ENCODE measurements at places on chromosomes 13 and 19. TPM values are rescaled to one million over a fixed set of nuclear protein-coding genes. Genes with fewer than 3 reads are reported as not detected.

DNA sequence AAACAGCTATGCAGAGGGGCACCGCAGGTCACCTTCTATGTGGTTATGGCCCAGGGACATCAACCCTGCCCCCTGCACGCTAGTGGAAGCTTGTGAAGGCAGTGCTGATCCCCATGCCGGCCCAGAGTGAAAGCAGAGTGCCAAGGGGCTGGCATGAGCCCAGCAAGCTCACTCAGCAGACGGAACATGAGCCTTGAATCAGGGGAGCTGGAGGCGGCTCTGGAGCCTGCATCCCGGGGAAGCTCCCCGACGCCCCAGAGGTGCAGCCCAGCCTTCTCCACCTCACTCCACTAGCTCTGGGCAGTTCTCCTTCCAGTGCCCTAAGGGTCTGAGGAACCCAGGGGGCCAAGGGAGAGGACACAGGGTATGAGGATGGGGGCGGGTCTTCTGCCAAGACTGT, 19.0 kb upstream of the ISYNA1 start:
- H3K27me3 ChIP-seq = no peaks in the 10 kb centered on the region
- H3K27ac ChIP-seq = no peak overlapping the region
- no peak overlapping the region for H3K4me3 ChIP-seq

Gene NKPD1
- 0.06 TPM for total RNA-seq

- no peaks in the 10 kb centered on the region for H3K27me3 ChIP-seq
- no peak overlapping the region for H3K4me3 ChIP-seq
- H3K4me1 ChIP-seq = no peaks in the 10 kb centered on the region
- H3K36me3 ChIP-seq = no peaks in the 10 kb centered on the region
- no peak for DNase-seq
- no peak overlapping the region for H3K27ac ChIP-seq
Measured at GRCh38 chr19:55186080-55186479, 6.0 kb upstream of the SYT5 start.

Gene CBLC
- not detected for total RNA-seq

GRCh38 chr13:111295886-111296285, 24.6 kb upstream of the TEX29 start:
- DNase-seq = no peak
- H3K4me3 ChIP-seq = no peak overlapping the region
- H3K4me1 ChIP-seq = no peaks in the 10 kb centered on the region

DNA sequence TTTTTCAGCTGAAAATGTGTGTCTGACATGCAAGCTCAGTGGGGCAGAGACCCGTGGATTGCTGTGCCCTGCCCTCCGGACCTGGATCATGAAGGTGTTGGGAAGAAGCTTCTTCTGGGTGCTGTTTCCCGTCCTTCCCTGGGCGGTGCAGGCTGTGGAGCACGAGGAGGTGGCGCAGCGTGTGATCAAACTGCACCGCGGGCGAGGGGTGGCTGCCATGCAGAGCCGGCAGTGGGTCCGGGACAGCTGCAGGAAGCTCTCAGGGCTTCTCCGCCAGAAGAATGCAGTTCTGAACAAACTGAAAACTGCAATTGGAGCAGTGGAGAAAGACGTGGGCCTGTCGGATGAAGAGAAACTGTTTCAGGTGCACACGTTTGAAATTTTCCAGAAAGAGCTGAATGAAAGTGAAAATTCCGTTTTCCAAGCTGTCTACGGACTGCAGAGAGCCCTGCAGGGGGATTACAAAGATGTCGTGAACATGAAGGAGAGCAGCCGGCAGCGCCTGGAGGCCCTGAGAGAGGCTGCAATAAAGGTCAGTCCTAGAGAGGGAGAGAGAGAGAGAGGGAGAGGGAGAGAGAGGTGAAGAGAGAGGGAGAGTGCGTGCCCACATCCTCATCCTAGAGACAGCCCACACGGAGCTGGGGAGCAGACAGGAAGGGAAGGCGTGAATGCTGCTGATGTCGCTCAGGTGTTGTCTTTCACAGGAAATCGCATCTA, 5.1 kb upstream of the DCUN1D2 start:
- peaks cover 45% of the 10 kb centered on the region for H3K36me3 ChIP-seq
- no peak overlapping the region for H3K4me3 ChIP-seq
- no peaks in the 10 kb centered on the region for H3K27me3 ChIP-seq
- no peak for DNase-seq
- peaks cover 18% of the 10 kb centered on the region for H3K4me1 ChIP-seq

Gene FBXO27
- 13.3 TPM for total RNA-seq

Gene PABPC3
- total RNA-seq = 0.13 TPM

GRCh38 chr19:46493236-46494145, 2.2 kb downstream of the PNMA8B start:
- no peaks in the 10 kb centered on the region for H3K27me3 ChIP-seq
- H3K27ac ChIP-seq = peak overlapping the region; percentile 82
- H3K4me1 ChIP-seq = peaks cover 56% of the 10 kb centered on the region
- DNase-seq = peak; percentile 60
- no peaks in the 10 kb centered on the region for H3K36me3 ChIP-seq

GRCh38 chr13:88031980-88032559, 360.9 kb downstream of the SLITRK5 start:
- no peaks in the 10 kb centered on the region for H3K4me1 ChIP-seq
- H3K27me3 ChIP-seq = no peaks in the 10 kb centered on the region
- H3K36me3 ChIP-seq = no peaks in the 10 kb centered on the region
- DNase-seq = no peak
- H3K4me3 ChIP-seq = no peak overlapping the region

Measured in adrenal gland (tissue), 19 donors.